COR-L47 (cell line): ENCODE measurements at places on chromosomes 6 and 20.

DNA sequence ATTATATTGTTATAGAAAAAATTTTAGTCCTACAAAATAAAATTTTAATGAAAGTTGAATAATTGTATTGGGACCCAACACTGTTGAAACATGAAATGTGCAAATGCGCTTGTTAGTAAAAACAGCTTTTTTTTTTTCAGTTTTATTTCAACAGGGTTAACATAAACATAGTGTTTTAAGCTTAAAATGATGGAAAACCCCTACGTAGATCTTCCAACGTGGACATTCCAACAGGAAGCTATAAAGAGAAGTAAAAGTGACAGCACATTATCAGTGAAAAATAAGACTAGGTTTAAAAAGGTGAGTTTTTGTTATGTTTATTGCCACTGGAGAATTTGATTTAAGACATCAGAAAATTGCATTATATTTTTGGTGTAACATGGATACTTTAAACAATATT is 6.5 kb upstream of the GPR31 start:
- DNase-seq, result no peak

DNA sequence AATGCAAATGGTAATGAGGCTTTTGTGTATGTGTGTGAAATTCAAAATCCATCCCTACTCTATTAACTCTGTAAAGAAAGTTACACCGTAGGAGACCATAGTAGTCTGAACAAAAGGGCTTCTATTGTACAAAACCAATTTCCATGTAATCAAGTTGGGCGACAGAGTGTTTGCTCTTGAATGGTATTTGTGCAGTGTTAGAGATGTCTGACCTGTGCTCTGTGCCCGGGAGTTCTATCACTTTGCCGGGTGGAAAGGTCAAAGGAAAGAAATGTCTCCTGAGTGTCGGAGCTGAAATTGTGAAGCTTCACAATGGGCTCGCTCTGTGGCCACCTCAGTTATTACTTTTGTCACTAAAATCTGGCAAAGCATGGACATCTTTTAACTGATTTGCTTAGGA is 312.0 kb downstream of the SAMD5 start:
- DNase-seq, result peak; percentile 15

- no peak for DNase-seq
These were observed 128.2 kb upstream of the PTPN1 start for GRCh38 chr20:50381771-50382593.

GRCh38 chr20:38186788-38187221 is 21.7 kb upstream of the TGM2 start:
- no peak for DNase-seq

- DNase-seq, result no peak
These were observed 77.1 kb upstream of the MRPS10 start for GRCh38 chr6:42294759-42295158.

GRCh38 chr20:16485401-16485800 is 87.8 kb downstream of the KIF16B start:
- no peak for DNase-seq

DNA sequence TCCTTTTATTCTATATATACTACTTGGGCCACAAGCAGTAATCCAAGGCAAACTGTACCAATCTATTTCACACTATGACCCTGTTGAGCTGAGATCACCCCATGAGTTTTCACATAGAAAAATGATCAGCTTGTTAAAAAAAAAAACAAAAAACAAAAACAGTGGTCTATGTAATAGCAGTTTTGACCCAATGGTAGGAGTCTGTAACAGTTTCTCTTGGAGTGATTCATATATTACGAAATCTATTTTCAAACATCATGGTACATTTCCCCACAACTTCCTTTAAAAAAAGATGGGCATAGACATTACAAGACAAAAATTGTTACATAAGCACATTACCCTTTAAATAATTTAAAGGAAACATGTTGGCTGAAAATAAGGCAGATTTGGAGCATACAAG is 78.1 kb downstream of the PRSS35 start:
- DNase-seq, result no peak

GRCh38 chr20:36008461-36009035 is 40.2 kb downstream of the CNBD2 start:
- DNase-seq, result no peak

DNA sequence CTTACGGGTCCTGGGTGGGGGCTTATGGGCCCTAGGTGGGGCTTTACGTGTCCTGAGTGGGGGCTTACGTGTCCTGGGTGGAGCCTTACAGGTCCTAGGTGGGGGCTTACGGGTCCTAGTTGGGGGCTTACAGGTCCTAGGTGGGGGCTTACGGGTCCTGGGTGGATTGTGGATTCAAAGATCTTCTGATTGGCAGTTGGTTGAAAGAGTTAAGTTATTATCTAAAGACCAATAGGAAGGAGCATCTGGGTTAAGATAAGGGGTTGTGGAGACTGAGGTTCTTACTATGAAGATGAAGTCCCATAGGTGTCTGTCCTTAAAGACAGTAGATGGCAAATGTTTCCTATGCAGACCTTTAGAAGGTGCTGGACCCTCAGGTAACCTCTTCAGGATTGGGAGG is 8.4 kb upstream of the BIRC7 start:
- DNase-seq, result no peak

DNA sequence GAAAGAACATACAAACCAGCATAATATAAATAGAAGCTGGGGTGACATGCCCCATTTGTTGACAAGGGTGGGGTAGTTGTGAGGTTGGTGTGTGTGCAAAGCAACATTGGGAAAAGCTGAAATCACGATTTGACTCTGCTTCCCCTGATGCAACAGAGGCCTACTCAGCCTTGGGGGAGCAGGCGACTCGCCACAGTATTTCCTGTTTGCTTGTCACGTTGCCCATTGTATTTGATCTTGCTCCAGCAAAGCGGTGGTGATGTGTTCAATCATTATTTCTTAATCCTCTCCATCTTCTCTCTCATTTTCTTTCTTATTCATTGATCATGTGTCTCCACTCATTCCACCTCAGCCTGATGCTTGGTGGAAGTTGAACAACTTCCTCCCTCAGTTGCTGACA is 165.8 kb upstream of the CITED2 start:
- DNase-seq, result no peak

DNA sequence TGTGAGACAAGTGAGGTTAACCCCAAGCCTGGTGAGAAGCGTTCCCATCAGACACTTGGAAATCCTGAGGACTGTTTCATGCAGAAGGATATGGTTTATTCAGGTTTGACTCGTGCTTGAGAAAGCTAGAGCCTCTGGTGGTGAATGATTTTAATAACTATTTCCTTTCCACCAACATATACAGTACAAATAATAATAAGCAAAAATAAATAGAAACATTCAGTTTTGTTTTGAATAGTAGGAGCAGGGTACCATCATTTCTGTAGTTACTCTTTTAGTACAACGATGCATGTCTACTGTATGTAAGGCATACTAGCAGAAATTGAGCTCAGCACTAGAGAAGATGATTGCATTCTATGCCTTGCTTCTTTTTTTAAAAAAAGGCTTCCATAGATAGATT is 33.5 kb downstream of the PLG start:
- DNase-seq, result no peak

DNA sequence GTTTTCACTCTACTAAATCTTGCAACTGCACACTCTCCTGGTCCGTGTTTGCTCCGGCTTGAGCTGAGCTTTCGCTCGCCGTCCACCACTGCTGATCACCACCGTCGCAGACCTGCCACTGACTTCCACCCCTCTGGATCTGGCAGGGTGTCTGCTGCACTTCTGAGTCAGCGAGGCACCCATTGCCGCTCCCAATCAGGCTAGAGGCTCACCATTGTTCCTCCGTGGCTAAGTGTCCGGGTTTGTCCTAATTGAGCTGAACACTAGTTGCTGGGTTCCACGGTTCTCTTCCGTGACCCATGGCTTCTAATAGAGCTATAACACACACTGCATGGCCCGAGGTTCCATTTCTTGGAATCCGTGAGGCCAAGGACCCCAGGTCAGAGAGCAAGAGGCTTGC is 98.6 kb upstream of the GPR6 start:
- no peak for DNase-seq

DNA sequence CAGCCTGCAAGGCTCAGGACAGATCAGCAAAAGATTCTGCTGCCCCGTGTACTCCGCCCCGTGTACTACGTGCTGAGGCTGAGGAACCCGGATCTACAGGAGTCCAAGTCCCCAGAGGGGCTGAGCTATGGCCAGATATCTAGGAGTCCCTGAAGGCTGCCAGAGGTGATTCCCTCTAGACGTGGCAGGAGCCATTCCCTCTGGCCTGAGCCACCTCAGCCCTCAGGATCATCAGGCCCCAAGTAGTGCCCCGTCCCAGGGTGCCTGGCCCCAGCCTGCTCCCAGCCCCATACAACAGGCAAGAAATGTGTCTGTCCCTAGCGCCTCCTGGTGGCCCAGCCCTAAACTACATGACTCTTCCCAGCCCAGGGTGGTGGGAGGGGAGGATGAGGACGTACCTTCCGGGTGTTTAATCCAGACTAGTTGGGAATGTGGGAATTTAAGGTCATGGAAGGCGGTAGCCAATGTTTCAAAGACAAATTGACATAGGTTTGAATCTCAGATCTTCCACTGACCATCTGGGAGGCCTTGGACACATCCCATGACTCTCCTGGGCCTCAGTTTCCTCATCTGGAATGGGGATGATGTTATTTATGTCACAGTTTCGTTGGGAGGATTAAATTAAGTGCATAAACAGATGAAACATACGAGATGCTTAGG is 49.4 kb upstream of the PTPN1 start:
- peak; percentile 47 for DNase-seq

- no peak for DNase-seq
These were observed 9.0 kb downstream of the RIN2 start for GRCh38 chr20:19767070-19767469.

- DNase-seq, result no peak
These were observed 1.6 kb downstream of the MAP1LC3A start for GRCh38 chr20:34560141-34560523.

- no peak for DNase-seq
These were observed 91.3 kb downstream of the GRIK2 start for GRCh38 chr6:101484781-101485180.

DNA sequence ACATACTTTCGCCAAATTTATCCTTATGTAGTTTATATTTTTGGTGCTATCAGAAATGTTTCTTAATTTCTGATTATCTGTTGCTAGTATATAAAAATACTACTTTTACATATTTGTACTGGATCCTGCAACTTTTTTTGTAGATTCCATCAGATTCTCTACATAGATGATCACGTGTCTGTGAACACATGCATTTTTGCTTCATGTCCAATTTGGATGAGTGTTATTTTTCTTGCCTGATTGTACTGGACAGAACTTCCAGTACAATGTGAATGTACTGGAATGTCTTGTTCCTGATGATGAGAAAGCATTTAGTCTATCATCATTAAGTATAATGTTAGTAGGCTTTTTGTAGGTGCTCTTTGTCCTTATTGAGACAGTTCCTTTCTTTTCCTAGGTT is 25.0 kb upstream of the SSR1 start:
- no peak for DNase-seq

- DNase-seq, result no peak
These were observed 18.3 kb upstream of the AMD1 start for GRCh38 chr6:110856296-110856695.

- no peak for DNase-seq
These were observed 394.4 kb upstream of the CDH4 start for GRCh38 chr20:60857708-60858107.

DNA sequence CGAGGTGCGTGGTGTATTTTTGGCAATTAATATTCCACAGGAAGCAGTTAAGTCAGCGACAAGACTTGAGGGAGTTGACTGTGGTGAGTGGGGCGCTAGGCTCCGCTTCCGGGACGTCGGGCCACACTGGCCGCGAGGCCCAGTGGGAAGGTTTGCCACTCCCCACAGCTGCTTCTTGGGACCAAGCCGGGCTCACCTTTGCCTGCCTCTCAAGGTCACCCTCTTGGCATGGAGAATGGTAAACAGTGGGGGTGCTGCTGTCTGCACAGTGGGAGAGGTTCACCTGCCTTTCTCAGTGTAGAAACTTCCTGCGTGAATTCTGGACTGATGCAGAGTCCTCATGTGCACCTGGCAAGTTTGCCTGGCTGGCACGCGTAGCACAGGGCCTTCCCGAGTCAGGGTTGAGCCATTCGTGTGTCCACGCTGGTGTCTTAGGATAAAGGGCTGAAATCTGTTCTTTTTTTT is 6.4 kb downstream of the OSBPL2 start:
- DNase-seq, result peak; percentile 66

GRCh38 chr6:18362058-18362561 is 25.0 kb upstream of the RNF144B start:
- no peak for DNase-seq
